ENCODE measurements at places on chromosomes 16 and 17.

DNA sequence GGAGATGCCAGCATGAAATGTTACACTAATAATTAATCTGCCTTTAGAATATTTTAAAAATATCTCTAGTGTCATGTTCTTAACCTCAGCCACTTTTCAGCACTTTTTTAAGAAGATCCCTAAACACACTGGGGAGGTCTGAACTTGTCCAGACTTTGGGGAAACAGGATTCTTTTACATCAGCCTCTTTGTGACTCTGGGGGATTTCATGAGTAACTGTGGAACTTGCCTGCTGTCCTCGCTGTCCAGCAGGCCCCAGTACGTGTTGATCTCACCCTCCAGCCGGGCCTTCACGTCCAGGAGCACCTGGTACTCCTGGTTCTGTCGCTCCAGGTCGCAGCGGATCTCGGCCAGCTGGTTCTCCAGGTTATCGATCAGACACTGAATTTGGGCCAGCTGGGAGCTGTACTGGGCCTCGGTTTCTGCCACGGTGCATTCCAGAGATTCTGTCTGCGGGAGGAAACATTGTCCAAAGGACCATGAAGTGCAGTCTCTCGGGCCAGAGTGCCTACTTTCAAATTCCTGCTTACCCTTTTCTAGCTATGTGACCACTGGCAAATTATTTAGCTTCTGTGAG lies 5.5 kb downstream of the KRT40 start:
- DNase-seq = no peak

DNA sequence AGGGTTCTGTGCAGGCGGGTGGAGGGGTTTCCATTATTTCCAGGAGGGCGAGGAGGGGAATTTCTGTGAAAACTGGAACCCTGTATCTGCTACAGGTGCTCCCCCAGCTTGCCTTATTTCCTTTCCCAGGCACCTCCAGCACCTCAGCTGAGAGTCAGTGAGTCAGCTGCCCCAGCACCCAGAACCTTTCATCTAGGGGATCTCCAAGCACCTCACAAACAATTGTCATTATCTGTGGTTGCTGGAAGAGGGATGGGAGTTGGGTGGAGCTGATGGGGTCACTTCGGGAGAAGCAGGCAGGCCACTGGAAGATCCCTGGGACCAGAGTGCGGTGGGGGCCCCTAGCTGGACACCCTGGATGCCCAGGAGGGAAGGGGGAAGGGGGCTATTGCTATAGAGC lies 10.0 kb upstream of the CLUH start:
- no peak for DNase-seq

DNA sequence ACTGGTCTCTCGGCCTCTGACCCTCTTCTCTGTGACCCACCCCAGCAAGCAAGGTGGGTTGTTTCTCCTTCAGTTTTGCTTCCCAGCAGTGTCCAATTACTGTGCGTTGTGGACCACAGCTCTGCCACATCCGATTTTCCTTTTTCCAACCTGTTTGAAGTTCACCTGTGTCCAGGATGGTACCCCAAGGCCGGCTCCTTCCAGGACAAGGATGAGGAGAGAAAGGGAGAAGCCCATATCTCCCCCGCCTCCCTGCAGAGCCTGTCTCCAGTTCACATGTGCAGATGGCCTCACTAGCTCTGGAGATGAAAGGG lies 13.5 kb downstream of the NMRAL1 start:
- DNase-seq = no peak

DNA sequence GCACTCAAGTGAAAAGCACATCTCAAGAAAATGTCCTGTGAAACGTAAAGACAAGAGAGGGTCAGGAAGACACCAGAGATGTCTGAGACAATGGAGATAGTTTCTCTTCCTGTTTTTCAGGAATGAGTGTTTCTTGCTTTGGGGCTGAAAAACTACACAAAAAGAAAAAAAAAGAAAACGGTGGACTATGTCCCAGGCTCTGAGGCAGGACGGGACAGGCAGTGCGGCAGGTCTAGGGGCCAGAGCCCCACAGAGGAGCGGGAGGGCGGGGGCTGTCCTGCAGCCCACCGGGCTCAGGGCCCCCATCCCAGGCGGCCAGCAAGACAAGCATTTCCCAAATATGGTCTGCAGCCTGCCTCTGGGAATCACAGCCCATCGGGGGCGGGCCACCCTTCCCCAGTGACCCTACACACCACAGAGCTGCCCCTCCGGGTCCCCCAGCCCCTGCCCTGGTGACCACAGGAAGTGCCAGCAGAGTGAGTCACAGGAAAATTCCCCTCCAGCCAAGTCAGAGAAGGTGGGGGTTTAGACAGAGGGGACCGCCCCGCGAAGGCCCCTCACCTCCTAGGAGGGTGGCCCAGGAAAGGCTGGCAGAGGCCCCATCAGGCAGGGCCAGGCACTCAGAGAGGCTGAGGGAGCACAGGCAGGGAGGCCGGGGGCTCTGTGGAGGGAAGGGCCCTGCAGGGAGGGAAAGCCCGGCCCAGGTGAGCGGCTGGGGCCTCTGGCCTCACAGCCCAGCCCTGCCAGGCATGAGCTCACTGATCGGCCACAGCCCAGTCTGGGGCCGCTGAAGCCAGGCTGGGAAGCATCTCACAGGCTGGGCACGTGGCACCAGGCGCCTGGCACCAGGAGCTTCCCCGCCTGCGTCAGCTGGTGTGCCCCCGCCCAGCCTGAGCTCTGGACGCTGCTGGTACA lies 6.3 kb downstream of the BCAR1 start:
- DNase-seq = no peak

DNA sequence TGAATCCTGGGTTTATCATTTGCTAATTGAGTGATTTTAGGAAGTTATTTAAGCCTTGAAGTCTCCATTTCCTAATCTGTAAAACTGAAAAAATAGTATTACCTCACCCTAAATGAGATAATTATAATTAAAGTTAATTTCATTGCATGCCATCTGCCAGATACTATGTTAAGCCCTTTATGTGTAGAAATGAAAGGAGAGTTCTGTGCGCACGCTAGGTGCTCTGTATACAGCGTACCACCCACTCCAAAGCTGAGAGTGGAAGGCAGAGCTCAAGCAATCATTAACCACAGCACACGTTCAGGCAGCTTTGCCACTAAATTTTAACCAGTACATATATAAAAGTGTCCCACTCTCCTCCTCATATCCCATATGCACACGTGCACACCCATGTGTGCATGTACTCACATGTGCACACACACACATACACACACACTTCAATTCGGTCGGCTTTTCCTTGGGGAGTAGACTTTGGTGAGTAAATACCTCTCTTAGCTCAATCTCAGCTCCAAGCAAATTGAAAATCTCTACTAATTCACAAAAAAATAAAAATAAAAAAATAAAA lies 204.8 kb downstream of the GRIN2A start:
- DNase-seq = no peak

DNA sequence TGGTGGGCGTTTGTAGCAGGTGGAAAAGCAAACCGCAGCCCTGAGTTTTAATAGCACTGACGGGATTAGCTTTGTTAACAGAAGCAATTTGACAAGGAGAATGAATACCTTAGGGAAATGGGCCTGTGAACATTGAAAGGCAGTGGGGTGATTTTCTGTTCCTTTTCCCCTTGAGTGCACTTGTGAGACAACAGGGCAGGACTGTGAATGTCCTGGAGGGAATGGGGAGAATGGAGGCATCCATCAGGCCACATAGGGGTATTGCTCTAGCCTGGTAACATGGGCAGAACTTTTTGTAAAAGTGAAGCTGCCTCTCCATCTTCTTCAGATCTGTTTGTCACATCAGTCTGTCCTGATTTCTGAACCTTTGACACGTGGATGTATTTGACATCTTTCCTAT lies 26.2 kb downstream of the USP43 start:
- DNase-seq = no peak

DNA sequence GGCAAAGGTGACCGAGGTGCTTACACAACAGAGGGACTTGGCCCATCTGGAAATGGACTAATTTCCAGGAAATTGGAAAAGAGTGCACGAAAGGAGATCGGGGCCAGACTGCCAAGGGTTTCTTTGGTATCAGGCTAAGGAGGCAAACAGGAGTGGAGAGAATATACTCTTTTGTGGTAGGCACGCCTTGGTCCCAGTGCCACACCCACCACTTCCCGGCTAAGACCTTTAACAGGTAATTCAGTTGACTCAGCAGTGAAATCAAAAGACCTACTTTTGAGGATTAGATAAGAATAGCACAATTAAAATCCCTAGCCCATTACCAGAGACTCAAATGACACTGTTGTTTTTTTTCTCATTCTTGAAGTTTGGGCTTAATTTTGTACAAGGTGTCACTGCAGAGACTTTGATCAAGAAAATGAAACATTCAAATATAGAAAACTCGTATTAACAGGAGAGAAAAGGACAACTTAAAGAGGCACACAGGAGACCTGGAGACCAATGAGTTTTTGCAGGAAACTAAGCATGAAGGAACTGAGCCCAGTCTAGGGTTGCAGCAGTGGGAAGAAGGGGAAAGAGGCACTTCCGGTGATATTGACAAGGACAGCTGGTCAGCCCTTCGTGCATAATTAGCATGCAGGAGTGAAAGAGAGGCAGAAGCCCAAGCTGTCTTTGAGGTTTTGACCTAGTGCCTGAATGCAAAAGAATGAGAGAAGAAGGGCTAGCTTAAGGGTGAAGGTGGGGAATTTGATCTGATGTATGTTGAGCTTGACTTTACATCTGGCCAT lies 265.5 kb upstream of the CCL2 start:
- DNase-seq = no peak

- no peak for DNase-seq
Measured at GRCh38 chr17:77465358-77466041, 324.7 kb downstream of the SEC14L1 start.

DNA sequence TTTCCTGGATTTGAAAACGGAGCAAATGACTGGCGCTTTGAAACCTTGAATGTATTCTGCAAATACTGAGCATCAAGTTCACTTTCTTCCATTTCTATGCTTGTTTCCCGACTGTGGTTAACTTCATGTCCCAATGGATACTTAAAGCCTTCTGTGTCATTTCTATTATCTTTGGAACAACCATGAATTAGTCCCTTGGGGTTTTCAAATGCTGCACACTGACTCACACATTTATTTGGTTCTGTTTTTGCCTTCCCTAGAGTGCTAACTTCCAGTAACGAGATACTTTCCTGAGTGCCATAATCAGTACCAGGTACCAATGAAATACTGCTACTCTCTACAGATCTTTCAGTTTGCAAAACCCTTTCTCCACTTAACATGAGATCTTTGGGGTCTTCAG lies 32.3 kb downstream of the BRCA1 start:
- no peak for DNase-seq
